ENCODE measurements at places on chromosomes 3 and 15. TPM values are rescaled to one million over a fixed set of nuclear protein-coding genes. Genes with fewer than 3 reads are reported as not detected.

- DNase-seq, result no peak
These were observed 439.9 kb upstream of the RBMS3 start for GRCh38 chr3:28840976-28841376.

DNA sequence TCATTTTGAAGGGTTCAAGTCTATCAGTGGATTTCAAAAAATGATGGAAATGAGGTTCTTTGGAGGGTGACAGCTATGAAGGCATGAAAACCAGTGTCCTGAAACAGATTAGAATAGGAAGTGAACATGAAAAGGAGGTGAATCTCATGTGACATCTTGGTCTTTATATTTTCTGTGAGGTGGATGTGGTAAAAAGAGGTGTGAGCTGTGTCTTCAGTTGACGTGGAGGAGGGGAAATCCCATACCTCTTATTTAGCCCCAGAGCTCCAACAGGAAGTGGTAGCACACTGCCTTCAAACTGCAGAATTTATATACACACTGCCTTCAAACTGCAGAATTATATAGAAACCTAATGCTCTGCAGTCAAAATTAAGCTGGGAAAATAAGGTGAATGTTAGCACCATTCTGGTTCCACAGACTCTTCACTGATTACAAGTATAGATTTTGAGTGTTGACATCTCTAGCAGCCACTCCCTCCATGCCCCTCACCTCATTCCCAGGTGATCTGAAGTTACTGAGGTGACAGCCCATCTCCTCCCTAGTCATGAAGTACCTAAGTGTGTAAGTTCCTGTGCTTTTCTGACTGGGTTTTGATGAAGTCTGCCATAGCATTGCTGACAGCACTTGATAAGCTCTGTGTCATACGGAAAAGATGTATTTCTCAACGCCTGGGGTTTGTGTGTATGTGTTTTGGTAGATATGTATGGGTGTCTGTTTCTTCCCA, 2.7 kb downstream of the RAB8B start:
- peak; percentile 25 for DNase-seq

GRCh38 chr3:28081533-28081947, 159.9 kb upstream of the CMC1 start:
- DNase-seq, result no peak

DNA sequence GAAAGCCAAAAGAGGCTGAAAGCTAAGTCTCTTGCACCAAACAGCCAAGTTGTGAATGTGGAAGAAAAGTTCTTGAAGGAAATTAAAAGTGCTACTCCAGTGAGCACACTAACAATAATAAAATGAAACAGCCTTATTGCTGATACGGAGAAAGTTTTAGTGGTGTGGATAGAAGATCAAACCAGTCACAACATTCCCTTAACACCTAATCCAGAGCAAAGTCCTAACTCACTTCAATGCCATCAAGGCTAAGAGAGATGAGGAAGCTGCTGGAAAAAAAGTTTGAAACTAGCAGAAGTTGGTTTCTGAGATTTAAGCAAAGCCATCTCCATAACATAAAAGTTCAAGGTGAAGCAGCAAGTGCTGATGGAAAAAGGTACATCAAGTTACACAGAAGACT, 288.8 kb upstream of the RARB start:
- no peak for DNase-seq

DNA sequence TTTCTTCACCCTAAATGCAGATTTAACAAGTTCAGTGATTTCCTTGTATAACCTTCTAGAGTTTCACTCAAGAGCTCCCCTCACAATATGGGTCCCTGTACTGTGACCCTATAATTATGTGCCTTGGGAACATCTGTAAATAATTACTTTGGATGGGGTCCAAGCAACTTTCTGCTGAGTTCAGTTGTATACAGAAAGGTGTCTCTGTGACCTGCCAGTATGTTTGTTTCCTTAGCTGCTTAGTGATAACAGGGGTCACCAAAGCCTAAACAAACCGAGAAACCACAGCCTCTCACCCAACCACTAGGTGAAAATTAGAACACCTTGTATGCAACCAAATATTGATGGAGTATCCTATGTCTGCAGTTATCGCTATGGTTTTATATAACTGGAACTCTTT, 29.8 kb upstream of the SLC25A36 start:
- no peak for DNase-seq

GRCh38 chr15:71443538-71443937, 328.3 kb downstream of the THSD4 start:
- no peak for DNase-seq

DNA sequence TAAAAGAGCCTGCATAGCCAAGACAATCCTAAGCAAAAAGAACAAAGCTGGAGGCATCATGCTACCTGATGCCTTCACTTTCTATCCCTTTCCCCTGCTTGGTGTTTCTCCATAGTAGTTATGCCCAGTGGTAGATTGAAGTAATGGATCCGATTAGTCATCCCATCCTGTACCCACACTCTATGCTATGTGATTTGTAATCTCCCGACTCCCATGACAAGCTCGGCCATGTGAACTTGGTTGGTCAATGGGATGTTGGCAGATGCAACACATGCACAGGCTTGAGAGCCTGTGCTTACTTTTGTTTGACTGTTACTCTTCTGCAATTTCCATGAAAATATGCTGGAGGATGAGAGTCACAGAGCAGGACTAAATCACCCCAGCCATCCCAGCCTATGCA, 334.9 kb upstream of the DPH6 start:
- DNase-seq, result no peak

DNA sequence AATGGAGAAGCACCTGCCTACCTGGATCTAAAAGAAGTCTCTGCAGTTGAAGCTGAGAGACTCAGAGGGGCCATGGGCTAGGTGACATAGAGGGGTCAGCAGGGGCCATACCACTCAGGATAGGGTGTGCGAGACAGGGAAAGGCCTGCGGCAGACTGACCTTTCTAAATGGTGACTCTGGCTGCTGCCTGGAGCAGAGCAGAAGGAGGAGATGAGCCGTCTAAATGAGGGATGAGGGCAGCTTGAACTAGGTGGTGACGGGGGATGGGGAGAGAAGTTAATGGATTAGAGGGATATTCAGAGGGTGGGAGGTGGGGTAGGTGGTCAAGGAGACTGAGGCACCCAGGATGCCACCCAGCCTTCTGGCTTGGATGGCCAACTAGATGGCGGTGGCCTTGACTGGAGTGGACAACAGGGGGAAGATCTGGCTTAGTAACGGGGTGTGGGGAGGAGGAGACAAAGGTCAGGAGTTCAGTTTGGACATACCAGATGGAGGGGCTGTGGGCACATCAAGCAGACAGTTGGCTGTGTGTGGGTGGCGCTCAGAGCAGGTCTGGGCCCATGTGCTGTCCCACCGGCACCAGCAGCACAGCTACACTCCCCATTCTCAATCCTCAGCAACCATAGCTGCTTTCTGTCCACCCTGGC, 3.2 kb upstream of the ITIH1 start:
- no peak for DNase-seq

- DNase-seq, result peak; percentile 89
These were observed 195.3 kb upstream of the LYSMD4 start for GRCh38 chr15:99928429-99928981.

DNA sequence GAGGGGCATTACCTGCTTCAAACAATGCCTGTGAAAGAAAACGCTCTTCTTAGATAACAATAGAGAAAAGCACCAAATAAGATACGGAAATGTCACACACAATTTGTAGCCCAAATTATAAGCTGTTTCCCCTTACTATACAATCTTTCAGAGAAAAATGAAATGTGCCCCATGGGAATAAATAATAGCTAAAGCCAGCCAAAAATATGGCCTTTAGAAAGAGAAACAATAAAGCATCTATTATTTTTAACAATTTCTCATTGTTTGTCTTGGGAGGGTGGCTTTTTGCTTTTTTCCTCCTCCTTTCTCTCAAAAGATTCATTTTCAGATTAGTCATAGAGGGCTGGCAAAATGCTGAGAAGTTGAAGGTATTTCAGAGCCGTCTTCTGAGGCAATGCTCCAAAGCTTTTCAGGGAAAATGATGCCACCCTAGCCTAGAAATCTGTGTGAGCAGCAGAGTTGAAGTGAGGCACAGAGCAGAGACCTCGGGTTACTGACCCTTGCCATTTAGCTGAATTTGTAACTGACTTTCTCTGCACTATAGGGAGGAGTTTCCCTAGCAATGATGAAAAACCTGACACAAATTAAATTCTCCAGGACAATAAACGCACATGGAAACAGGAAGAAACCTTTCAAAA, 86.3 kb upstream of the PRICKLE2 start:
- no peak for DNase-seq

DNA sequence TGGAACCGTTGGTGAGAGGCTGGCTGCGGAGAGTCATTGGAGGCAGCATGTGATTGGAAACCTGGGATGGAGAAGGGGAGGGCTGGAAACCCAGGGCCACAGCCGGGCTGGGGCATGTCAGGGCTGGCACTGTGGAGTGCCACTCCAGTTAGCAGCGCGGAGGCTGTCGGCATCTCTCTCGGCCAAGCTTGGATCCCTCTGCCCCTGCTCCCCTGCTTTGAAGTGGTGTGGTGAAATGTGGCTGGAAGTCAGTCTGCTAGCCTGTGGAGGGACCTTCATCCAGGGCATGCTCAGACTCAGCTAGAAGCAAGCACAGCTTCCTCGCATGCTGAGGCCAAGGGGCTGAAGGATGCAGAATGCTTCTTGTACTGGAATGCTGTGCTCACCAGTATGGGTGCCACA, 13.5 kb downstream of the SLCO3A1 start:
- no peak for DNase-seq

DNA sequence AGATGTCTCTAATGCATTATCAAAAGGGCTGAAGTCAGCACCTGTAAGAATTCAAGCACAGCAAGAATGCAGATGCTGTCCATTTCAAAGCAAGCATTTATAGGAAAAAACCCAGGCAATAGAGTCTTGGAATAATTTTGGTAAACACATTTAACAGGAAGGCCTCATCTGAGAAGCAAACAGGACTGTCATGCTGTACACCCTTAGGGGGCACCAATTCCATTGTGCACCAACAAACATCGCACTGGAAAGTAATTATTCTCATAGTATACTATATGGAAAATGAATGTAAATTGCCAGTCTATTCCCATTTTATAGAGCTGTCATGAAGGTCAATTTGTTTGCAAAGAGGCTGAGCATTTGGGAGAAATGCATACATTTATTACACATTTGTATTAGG, 247.3 kb upstream of the SUCLG2 start:
- no peak for DNase-seq

- DNase-seq, result no peak
These were observed 1.3 kb downstream of the CD47 start for GRCh38 chr3:108089579-108089978.

GRCh38 chr15:53034767-53035245, 244.7 kb upstream of the ONECUT1 start:
- DNase-seq, result no peak

- no peak for DNase-seq
These were observed 81.6 kb upstream of the LRRFIP2 start for GRCh38 chr3:37255990-37256308.

Gene ZDHHC19
- total RNA-seq, result not detected

Gene ARPP21
- total RNA-seq, result not detected

Gene TMEM40
- not detected for total RNA-seq

Gene KY
- not detected for total RNA-seq

Gene ASB14
- not detected for total RNA-seq

Gene ZNF639
- 45.6 TPM for total RNA-seq

Gene EPHA3
- total RNA-seq, result not detected

Gene CA12
- total RNA-seq, result 0.15 TPM

Gene MASP1
- 0.13 TPM for total RNA-seq
